ENCODE measurements at places on chromosomes 6 and 20.
A peak's percentile ranks its signal among the peaks of the same experiment; 100 is the strongest.

DNA sequence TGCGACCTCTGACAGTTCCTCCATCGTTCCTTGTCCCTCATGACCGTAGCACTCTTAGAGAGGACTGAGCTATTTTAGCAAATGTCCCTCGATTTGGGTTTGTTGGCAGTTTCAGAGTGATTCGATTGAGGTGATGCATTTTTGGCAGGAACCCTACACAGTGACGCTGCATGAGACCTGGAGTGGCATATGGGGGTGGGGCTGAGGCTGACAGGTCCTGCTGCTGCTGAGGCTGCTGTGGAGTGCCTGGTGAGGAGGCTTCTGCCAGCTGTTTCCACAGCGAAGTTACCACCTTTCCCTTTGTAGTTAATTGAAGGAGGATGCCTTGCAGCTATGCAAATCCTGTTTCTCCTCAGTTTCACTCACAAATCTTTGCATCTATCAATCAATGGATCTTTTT lies 19.8 kb downstream of the PXDC1 start:
- no peak for DNase-seq

- no peak for DNase-seq
These were observed 100.7 kb downstream of the VEGFA start for GRCh38 chr6:43870660-43871061.

GRCh38 chr20:22548040-22548439 lies 36.3 kb downstream of the FOXA2 start:
- DNase-seq: no peak

- no peak for DNase-seq
These were observed 2.5 kb upstream of the NPBWR2 start for GRCh38 chr20:64109831-64110391.

- DNase-seq: peak; percentile 41
These were observed 7.4 kb upstream of the ULBP3 start for GRCh38 chr6:150076196-150076893.

DNA sequence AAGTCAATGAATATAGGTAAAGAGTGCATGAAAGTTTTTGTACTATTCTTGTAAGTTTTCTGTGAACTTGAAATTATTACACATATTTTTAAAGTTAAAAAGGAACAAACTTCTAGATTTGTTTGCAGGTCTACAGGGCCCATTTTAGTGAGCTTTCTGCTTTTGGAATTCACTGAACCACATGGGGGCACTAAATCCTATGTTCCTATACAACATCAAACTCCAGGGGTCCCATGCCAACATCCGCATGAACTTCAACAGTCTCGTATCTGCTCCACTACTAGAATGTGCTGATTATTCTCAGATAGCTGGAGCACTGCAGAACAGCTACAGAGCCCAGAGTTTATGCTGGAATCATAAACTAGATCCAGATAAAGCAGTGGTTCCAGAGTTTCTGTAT lies 347.9 kb upstream of the SPTLC3 start:
- DNase-seq: no peak
